ENCODE measurements at places on chromosomes 13 and 19. TPM values are rescaled to one million over a fixed set of nuclear protein-coding genes. Genes with fewer than 3 reads are reported as not detected.

- DNase-seq: no peak
Observed at GRCh38 chr13:24709186-24709913, 29.1 kb downstream of the ATP12A start.

Gene CEACAM1
- 7.7 TPM for polyA plus RNA-seq

- DNase-seq: peak; percentile 41
Observed at GRCh38 chr13:19062019-19062646, 119.5 kb downstream of the TUBA3C start.

Gene SMARCA4
- 158 TPM for polyA plus RNA-seq

DNA sequence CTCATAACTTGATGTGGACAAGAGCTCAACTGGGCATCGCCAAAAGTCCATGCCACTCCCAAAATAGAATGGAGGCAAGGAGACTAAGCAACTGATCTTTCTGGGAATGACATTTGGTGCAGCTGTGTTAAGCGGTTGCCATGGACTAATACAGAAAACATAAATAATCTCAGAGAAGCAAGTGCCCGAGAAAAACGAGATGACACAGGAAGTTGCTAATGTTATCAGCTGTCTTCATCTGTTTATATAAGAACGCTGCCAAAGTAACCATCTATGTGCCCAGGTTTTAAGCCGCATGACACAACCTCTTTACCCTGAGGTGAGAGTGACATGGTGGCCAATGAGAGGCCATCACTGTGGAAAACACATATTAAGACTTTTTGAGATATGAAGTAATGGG lies 54.9 kb upstream of the SACS start:
- DNase-seq: peak; percentile 44

DNA sequence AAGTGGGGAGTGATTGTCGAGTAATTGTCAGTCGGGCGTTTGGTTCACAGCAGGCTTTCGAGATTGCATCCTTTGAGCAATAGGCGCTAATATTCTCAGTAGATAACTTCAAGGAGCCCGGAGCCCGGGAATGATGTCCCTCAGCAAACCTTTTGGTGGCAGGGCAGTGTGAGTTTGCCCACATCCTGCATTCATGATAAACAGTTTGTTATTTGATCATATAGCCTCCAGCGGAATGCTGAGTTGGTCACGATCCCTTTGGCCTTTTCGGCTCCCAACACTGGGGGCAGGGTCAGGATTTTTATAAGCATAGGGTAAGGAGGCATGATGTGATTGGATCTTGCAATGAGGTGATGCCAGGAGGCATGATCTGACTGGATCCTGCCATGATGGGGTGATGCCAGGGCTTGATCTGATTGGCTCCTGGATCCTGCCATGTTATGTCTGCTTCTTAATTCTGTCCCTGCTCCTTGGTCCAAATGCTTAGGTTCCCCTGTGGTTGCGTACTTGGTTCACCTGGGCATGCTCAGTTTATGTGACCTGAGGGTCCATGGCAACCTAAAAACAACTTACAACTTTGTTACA lies 38.2 kb upstream of the IGSF23 start:
- DNase-seq: no peak

- no peak for DNase-seq
Observed at GRCh38 chr19:50823389-50824042, at the start of gene KLK1. KLK1 (minus strand) TSS chr19:50823787; CDS start chr19:50823748, 39 bp downstream.

DNA sequence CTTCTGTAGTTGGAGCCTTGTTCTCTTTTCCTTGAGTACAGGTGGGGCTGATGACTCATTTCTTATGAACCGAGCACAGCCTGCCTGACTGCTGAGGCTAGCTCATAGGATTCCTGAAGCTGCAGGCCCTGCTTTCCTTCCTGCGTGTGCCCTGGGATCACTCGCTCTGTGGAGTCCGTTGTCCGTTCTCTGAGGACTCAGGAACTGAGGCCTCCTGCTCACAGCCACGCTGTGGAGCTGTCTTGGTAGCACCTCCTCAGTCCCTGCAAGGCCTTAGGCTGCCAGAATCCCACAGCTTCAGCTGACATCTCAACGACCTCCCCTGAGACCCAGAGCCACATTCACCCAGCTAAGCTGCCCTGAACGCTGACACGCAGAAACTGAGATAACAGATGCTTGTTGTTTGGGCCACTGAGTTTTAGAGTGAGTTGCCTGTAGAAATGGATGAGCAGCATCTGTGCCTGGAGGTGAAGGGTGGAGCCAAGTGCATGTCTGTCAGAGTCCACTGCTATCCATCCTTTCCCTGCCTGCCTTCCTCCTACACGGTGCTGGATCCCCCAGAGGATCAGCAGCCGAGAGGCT lies 72.9 kb downstream of the ARHGEF7 start:
- DNase-seq: no peak

- DNase-seq: no peak
Observed at GRCh38 chr19:5434970-5435641, 20.1 kb upstream of the ZNRF4 start.

- DNase-seq: no peak
Observed at GRCh38 chr13:26468265-26468801, 89.2 kb upstream of the WASF3 start.

Gene PRR12
- 26.6 TPM for polyA plus RNA-seq

Data from left lung (tissue), 14 donors.